HS-27A (cell line): ENCODE measurements at places on chromosomes 5 and 9.

- no peak for DNase-seq
Observed at GRCh38 chr5:103498211-103498610, 64.4 kb downstream of the NUDT12 start.

DNA sequence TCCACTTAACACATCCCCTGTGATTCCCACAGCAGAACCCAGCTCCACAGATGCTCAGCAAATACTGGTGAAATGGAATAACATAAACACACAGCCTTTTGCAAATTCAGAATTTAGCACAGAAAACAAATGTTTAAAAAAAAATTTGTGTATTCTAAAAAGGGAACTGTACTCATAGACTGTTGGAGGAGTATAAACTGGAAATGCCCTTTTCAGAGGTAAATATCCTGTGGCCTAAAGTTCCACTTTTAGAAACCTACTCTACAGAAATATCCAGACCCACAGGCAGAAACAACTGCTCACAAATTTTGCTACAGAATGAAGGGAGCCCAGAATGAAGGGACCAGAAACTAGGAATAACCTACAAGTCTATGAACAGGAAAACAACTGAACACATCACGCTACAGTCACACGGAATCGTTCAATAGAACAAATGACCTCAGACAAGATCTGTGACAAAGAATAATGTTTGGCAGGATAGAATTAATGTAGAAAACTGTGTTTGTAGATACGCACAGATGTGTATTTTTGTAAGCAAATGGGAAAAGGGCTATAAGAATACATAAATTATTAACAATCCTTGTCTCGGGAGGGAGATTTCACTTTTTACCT lies 78.5 kb downstream of the SHB start:
- DNase-seq: no peak

GRCh38 chr5:149697001-149697400 lies 33.1 kb upstream of the PPARGC1B start:
- no peak for DNase-seq

DNA sequence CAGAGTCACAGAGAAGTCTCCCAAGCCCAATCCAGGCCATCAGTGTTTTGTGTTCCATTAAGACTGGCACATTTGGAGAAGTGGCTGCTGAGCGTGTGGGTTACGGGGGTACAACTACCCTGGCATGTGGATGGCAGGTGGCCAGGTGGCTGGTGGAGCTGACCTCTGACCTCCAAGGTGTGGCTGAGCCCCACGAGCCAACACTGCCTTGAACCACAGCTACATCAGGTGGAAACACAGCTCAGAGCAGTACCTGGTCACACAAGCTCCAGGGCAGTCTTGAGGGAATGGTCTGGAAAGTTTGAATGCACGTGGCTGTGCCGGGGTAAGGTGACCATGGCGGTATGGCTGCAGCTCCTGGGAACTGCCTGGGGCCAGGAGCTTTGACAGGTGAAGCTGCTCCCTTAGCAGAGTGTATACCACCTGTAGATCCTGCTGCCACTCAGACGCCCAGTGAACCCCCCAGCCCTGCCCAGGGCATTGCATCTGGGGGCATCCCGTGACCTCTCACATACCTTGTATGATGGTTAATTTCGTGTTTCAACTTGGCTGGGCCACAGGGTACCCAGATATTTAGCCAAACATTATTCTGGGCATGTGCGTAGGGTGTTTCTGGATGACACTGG lies 207.9 kb downstream of the GADD45G start:
- no peak for DNase-seq

GRCh38 chr5:173628501-173628900 lies 12.1 kb upstream of the BOD1 start:
- no peak for DNase-seq

DNA sequence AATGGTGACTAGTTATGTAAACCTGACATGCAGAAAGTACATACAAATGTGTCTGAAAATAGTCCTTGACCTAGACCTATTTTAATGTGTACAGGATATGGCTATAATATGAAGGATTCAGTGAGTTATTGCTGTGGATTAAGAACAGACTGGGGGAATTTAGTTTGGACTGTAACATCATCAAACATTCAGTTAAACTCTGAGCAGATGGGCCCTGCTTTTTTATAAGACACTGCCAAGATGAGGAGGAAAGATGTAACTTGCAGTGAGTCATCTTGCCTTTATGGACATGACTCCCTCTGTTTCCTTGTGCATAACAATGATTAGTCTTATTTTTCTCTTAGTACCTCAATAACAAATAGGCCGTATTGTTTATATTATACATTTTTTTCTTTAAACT lies 12.2 kb downstream of the PPP3R2 start:
- DNase-seq: no peak

- DNase-seq: no peak
Observed at GRCh38 chr9:95729046-95729445, 146.4 kb upstream of the ERCC6L2 start.

GRCh38 chr9:99579964-99580363 lies 241.7 kb upstream of the NR4A3 start:
- no peak for DNase-seq

DNA sequence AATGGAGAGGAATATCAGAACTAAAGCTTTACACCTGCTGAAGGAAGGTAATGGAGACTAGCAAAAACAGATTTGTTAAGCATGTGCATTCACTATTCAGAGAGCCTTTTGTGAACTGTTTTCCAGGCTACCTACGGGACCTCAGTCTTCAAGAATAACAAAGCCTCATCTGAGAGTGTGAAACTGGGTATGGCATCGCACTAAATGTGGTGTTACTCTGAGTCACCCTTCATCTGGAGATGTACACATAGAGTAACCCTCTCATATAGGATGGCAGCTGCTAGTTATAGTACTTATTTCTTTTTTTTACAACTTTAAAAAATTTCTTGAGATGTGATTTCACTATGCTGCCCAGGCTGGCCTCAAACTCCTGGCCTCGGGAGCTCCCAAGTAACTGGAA lies 306.8 kb downstream of the ZNF608 start:
- no peak for DNase-seq

GRCh38 chr5:176183321-176184074 lies 54.7 kb upstream of the SIMC1 start:
- DNase-seq: no peak

- no peak for DNase-seq
Observed at GRCh38 chr9:86643946-86644674, 289.9 kb upstream of the TUT7 start.

DNA sequence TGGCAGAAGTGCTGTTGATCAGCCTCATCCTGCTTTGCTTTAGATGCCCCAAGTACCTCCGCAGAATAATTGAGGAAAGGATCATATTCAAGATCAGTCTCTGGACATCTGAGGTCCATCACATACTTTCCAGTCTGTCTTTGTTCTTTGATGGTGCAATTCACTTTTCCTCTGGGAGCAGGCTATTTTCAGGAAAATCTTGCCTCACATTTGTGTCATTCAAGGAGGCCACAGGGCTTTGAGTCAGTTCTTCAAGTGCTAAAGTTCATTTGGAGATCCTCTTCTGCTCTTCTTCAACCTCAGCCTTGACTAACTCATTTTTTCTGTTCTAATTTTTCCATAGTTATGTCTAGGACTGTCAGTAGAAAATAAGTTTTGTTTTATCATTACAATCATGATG lies 18.6 kb downstream of the EQTN start:
- DNase-seq: no peak

GRCh38 chr5:37721447-37721871 lies 118.4 kb downstream of the GDNF start:
- DNase-seq: no peak

GRCh38 chr9:136618580-136619547 lies 43.9 kb upstream of the EGFL7 start:
- DNase-seq: no peak

- no peak for DNase-seq
Observed at GRCh38 chr5:107605596-107606125, 65.1 kb downstream of the EFNA5 start.

DNA sequence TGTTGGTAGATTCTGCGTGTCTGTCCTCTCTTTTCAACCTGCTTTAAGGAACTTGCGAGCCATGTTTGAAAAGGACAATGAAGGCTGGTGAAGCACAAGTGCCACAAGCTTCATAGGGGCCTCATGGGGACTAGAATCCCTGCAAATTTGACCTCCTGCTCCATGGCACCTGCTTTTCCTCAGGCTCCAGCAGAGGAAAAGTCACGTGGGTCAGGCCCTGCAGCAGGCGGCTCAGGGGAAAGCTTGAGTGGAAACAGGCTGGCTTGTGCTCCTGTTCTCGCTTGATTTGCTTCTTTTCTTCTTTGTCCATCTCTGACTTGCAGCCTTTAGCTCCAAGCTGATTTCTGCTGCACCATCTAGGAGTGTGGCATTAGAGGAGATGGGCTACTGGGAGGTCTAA lies 187.6 kb upstream of the MAST4 start:
- DNase-seq: no peak

DNA sequence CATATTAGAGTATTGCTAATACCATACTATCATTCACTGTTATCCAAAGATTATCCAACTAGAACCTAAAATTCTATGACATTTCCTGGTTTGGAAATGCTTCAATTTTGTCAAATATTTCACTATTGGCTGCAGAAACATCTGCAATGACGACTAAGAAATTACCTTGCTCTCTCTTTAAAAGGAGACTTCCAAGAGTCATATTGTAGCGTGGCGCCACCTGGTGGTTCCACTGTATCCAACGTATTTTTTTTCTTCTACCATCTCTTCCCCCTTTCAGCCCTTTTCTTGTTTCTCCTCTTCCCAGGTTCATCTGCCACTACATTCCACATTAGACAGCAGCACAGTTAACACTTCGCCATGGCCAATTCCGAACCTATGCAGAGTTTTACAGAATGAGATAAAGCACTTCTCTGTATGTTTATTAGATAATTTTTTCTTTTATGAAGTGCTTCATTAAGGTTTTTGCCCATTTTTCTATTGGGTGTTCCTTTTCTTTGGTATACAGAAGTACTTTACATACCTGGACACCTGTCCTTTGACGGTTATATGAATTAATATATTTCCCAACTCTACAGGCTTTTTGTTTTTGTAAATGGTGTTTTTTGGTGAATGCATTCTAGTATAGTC lies 153.5 kb downstream of the CDC42SE2 start:
- no peak for DNase-seq

- no peak for DNase-seq
Observed at GRCh38 chr5:174563899-174564298, 160.5 kb upstream of the MSX2 start.

GRCh38 chr9:114430457-114430856 lies 42.7 kb upstream of the AKNA start:
- DNase-seq: no peak

GRCh38 chr5:151924564-151925301 lies at the start of gene GLRA1:
Gene GLRA1 (minus strand): TSS chr5:151924851. CDS start chr5:151924549, 302 bp downstream.
- no peak for DNase-seq

DNA sequence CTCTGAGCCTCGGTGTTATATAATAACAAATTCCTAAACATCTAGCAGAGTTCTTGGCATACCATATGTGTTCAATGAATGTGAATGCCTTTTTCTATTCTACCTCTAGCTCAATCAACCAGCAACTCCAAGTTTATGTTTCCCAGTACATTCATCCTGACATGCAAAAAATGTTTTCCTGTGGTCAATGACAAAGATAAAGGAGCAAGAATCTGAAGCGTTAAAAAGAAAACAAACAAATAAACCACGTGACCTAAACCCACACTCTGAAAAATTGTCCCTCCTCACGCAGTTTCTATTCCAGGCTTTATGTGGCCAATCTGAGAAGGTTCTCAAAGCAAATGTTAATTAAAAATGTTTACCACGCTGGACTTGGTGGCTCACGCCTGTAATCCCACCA lies 18.0 kb downstream of the KLF4 start:
- no peak for DNase-seq

DNA sequence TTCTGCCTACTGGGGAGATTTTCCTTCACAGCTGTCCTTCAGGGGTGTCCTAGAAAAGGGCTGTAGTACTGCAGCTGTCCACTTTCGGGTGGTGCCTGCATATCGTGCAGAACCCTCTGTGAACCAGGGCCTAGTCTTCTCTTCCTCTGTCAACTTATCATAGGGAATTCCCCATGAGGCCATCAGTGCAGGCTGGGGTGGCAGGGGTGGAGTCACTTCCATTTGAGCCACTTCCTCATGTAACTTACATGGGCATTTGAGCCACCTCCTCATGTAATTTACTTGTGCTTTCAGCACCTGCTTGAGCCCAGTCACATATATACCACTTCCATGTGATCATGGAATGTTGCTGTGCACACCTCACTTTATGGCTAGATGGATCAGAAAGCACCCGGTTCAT lies 742.0 kb upstream of the RGMB start:
- no peak for DNase-seq

GRCh38 chr5:26259081-26259480 lies 779.3 kb downstream of the CDH9 start:
- DNase-seq: no peak

DNA sequence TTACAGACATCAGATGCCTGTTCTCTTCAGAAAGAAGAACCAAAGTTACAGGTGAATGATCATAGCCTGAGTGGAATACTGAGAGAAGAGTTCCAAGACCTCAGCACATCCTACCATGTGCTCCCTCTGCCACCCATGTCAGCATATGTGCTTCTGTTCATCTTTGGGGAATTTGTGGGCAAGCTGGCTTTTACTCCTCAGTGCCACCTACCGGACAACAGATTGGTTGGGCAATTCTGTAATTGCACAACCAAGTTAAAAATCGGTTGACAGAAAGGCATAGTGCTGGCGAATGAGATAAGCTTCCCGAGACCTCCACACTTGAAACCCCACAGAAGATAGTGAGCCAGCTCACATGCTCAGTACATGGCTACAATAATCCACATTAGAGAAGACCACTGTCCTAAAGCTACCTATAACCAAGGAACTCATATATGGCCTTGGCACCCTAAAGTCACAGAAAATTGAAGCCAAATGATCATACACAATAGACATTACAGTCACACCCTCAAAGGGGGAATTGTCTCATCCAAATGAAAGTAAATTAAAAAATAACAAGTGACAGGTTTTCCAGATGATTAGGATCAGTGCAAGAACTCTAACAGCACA lies 1238.0 kb upstream of the NUDT12 start:
- DNase-seq: no peak

DNA sequence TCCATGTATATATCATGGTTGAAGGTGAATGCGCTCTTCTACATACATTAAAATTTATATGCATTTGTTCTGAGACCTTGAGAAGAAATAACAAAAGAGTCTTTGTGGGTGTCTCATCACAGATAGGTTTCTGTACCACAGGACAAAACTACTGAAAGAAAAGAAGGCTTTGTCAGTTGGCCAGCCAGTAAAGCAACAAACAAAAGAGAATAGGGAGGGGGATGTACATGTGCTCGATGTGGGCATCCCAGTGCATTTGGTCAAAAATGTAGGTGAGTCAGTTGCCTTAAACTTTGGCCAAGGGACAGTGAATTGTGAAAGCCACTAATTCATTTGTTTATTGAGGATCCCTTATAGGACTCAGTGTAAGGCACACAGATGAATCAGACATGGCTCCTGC lies 13.3 kb downstream of the RBM18 start:
- DNase-seq: no peak

- no peak for DNase-seq
Observed at GRCh38 chr5:40490464-40491111, 189.1 kb upstream of the PTGER4 start.
